ENCODE measurements at places on chromosomes 4 and X.

- DNase-seq = no peak
Measured at GRCh38 chr4:848307-848691, 22.4 kb upstream of the CPLX1 start.

DNA sequence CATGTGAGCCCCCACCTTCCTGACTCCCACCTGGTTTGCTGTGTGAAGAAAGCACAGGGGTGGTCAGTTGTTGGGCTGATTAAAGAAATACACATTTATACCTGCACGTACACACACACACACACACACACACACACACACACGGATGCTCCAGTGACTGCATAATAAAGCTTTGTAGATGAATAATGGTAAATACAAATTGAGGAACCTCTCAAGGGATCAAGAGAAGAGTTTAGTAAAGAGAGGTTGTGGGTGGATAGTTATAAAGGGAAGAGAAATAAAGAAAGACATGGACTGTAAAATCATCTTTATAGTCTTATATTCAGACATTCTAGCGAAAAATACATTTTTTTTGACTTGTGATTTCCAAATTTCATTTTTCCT lies 144.1 kb downstream of the MGST2 start:
- DNase-seq = peak; percentile 33

GRCh38 chrX:147910607-147911006 lies 1.1 kb upstream of the FMR1 start:
- no peak for DNase-seq

GRCh38 chr4:187480146-187481145 lies 515.1 kb upstream of the ZFP42 start:
- DNase-seq = no peak
